ENCODE measurements at places on chromosomes 11 and 22.
A peak's percentile ranks its signal among the peaks of the same experiment; 100 is the strongest.

- DNase-seq, result no peak
These were observed 285.9 kb downstream of the BRD1 start for GRCh38 chr22:49541693-49542230.

GRCh38 chr11:33358150-33358831 lies 101.1 kb downstream of the HIPK3 start:
- DNase-seq, result no peak

DNA sequence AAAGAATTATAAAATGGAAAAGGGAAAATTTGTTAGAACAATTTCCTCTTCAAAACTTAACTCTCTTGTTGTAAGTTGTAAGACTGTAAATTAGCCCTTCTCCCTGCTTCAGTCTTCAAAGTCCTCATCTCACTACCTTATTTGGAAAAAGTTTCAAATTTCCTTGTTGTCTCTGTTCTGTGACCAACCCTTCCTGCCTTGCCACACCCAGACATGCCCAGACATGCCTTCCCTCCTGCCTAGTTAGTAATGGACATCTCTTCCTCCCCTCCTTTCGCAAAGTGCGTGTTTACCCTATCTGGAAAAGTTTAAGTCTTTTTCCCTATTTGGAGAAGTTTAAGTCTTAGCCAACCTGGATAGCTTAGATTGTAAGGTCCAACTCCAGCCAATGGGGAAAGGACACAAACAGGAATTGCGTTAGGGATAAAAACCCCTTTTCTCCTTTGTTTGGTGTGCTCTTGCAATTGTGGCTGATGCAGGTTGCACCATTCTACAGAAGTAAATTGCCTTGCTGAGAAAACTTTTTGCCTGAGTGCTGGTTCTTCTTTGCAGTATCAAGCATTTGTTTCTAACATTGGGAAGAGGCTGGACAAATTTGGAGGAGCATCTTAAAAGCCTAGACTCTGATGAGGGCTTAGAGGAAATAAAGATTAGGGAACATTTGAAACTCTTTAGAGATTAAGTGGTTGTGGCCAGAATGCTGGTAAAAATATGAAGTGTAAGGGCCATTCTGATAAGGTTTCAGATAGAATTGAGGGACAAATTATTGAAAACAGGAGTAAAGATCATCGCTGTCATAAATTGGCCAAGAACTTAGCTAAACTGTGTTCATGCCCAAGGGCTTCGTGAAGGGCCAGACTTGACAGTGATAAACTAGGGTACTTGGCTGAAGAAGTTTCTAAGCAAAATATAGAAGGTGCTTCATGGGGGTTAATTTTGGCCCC lies 15.4 kb downstream of the OR52K2 start:
- DNase-seq, result peak; percentile 7

DNA sequence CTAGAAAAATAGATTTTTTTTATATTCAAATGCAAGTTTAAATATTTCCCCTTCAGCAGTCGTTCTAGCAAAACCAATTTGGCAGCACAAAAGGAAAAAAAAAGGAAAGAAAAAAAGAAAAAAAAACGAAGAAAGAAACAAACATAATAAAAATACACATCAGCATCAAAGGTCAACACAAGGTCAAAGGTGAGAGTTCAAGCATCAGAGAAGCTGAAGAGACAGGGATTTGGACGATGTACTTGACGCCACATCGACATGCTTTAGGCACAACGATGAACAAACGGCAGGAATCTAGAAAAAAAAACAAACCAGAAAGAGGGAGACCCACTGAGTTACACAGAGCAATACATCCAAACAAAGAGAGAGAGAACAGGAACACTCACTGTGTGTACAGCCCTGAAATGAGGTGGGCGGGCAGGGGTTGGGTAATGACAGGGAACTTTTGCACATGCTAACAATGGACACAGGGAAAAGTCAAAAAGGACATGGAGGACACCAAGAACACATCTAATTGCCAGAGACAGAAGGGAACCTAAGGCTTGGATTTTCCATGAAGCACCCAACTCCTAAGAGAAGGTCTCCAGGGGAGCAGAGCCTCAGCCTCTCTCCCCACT lies 19.8 kb upstream of the RAPSN start:
- DNase-seq, result peak; percentile 26

GRCh38 chr11:133570376-133570775 lies 38.1 kb upstream of the OPCML start:
- DNase-seq, result no peak

GRCh38 chr22:44224166-44224565 lies 43.4 kb downstream of the PARVG start:
- DNase-seq, result no peak

GRCh38 chr11:66902486-66903177 lies 45.8 kb downstream of the LRFN4 start:
- DNase-seq, result no peak

- DNase-seq, result no peak
These were observed 44.5 kb upstream of the DKK3 start for GRCh38 chr11:12052676-12053605.

- no peak for DNase-seq
These were observed 39.5 kb upstream of the CUL5 start for GRCh38 chr11:107969219-107969618.

GRCh38 chr22:37904572-37905533 lies 1.2 kb upstream of the MICALL1 start:
- DNase-seq, result peak; percentile 99

DNA sequence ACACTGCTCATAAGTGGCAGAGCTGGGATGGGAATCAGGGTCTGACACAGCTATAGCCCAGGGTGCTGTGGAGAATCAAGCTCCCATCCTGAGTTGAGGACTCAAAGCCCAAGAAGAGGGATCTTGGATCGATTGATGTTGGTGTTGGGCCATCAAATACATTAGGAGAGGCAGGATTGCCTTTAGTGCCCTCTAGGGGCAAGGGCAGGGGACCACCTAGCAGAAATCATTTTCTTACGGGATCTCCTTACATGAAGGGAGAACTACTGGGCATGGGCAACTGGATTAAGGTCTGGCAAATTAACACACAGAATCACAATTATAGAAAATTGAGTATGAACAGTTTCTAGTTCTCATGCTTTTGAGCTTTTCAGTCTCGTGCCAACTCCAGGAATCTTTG lies 24.9 kb upstream of the EMSY start:
- DNase-seq, result no peak

DNA sequence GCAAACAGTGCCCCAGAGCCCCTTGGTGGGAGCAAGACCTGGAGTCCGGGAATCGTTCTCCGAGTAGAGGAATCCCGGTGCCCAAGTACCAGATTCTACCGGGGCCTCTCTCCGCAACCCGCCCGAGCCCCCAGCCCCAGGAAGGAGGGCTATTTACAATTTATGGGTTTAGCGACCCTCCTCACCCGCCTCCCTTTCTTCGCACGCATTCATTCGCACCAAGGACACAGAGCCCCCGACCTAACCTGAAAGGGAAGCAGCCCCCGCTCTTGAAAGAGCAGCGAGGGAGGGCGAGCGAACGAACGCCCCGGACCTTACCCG lies 628 bp downstream of the LRP4 start:
- DNase-seq, result no peak

DNA sequence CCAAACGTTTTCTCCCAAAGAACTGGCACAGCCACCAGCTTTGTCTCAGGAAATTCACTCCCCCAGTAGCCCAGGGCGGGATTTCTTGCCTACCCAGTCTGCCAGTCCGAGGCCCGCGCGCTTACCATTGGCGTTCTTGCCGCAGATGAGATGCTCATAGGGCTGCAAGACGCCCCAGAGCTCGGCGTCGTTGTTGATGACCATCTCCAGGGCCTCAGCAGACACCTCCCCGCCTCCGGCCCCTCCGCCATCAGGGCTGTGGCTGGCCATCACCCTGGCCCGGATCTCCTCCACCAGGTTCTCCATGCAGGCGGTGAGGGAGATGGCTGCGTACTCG lies 1.3 kb downstream of the ABTB2 start:
- DNase-seq, result peak; percentile 33

DNA sequence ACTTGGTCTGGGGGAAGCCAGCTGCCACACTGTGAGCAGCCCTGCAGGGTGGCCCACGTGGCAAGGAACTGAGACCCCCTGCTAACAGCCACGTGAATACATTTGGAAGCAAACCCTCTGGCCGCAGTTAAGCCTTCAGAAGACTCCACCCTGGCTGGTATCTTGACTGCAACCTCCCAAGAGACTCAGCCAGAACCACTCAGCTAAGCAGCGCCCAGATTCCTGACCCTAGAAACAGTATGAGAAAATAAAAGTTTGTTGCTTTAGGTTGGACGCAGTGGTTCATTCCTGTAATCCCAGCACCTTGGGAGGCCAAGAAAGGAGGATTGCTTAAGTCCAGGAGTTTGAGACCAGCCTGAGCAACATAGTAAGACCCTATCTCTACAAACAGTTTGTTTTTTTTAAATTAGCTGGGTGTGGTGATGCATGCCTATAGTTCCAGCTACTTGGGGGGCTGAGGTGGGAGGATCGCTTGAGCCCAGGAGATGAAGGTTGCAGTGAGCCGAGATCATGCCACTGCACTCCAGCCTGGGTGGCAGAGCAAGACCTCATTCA lies 8.7 kb downstream of the ZMAT5 start:
- DNase-seq, result no peak

DNA sequence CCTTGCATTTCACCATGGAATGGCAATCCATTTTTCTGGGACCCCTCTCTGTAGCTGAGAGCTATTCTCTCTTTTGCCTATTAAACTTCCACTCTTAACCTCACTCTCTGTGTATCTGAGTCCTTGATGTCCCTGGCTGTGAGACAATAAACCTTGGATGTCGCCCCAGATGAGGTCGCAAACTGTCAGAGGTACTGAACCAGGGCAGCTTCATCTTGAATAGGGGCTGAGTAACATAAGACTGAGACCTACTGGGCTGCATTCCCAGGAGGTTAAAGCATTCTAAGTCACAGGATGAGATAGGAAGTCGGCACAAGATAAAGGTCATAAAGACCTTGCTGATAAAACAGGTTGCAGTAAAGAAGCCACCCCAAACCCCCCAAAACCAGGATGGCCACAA lies 68.0 kb downstream of the RSF1 start:
- peak; percentile 32 for DNase-seq

GRCh38 chr11:64620381-64620971 lies 29.5 kb downstream of the SLC22A12 start:
- no peak for DNase-seq

GRCh38 chr22:49855251-49855911 lies 1.7 kb downstream of the ZBED4 start:
- DNase-seq, result peak; percentile 33

- no peak for DNase-seq
These were observed 14.6 kb downstream of the MRGPRD start for GRCh38 chr11:68965901-68966853.

DNA sequence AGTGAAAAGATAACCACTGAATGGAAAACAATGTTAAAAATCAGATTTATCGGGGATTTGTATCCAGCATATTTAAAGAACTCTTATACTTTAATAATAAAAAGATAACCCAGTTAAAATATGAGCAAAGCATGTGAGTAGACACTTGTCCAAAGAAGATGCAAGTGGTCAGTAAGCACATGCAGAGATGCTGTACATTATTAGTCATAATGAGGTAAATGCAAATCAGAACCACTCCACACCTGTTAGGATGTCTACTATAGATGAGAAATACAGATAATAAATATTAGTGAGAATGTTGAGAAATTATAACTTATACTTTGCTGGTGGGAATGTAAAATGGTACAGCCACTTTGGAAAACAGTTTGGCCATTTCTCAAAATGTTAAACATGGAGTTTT lies 28.0 kb downstream of the QSER1 start:
- no peak for DNase-seq

- no peak for DNase-seq
These were observed 200.2 kb upstream of the SORL1-AS1 start for GRCh38 chr11:121652971-121653370.

- no peak for DNase-seq
These were observed 1254.7 kb downstream of the BRD1 start for GRCh38 chr22:48572951-48573350.

- DNase-seq, result no peak
These were observed 1.6 kb downstream of the SPI1 start for GRCh38 chr11:47376525-47377371.

DNA sequence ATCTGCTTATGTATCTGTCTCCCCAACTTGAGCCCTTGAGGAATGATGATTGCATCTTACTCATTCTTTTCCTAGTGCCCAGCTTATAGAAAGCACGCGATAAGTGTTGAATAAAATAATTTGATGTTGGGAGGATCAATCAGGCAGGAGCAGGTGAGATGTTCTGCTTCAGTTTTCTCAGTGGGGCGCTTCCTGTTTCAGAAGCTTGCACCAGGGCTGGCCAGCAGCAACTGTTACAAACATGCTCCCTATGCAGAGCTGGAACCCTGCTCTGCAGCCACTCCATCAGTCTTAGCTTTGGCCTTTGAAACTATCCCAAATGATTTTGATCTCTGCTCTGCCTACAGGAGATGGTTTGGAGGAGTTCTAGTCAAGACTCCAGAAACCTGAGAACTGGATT lies 3.9 kb downstream of the ENDOD1 start:
- DNase-seq, result no peak

- no peak for DNase-seq
These were observed 393.5 kb downstream of the TENM4 start for GRCh38 chr11:79047321-79047720.

- no peak for DNase-seq
These were observed 44.7 kb upstream of the SHISAL1 start for GRCh38 chr22:44357296-44357965.

GRCh38 chr11:13183094-13183825 lies 94.3 kb upstream of the BMAL1 start:
- DNase-seq, result peak; percentile 54

DNA sequence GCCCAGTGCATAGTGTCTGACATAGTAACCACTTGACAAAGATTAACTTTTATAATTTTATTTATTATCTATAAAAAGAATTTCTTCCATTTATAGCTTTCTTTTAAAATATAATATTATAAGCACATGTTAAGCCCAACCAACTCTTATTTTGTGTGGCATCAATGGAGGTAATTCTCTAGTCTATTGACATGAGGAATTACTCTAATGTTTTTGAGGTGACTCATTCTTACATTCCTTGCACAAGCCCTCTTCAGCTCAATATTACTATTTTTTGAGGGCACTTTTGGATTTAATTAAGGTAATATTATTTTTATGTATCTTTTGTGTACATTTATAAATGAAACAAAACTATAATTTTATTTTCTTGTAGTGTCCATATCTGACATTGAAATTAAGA lies 59.6 kb downstream of the AASDHPPT start:
- no peak for DNase-seq

- no peak for DNase-seq
These were observed 387.4 kb upstream of the CADM1 start for GRCh38 chr11:115891581-115891980.

GRCh38 chr11:55826919-55827318 lies at the start of gene OR5L2:
Gene OR5L2 (plus strand): TSS chr11:55827219. CDS start chr11:55827219, 0 bp downstream.
- DNase-seq, result no peak
